ENCODE measurements at places on chromosomes 4 and X.
A peak's percentile ranks its signal among the peaks of the same experiment; 100 is the strongest.

GRCh38 chr4:133151341-133151690 lies 2.2 kb downstream of the PCDH10 start:
- DNase-seq, result peak; percentile 58

GRCh38 chr4:185086053-185086452 lies 57.0 kb upstream of the SLC25A4 start:
- no peak for DNase-seq

- DNase-seq, result no peak
These were observed 85.7 kb upstream of the TBL1X start for GRCh38 chrX:9378980-9379696.

DNA sequence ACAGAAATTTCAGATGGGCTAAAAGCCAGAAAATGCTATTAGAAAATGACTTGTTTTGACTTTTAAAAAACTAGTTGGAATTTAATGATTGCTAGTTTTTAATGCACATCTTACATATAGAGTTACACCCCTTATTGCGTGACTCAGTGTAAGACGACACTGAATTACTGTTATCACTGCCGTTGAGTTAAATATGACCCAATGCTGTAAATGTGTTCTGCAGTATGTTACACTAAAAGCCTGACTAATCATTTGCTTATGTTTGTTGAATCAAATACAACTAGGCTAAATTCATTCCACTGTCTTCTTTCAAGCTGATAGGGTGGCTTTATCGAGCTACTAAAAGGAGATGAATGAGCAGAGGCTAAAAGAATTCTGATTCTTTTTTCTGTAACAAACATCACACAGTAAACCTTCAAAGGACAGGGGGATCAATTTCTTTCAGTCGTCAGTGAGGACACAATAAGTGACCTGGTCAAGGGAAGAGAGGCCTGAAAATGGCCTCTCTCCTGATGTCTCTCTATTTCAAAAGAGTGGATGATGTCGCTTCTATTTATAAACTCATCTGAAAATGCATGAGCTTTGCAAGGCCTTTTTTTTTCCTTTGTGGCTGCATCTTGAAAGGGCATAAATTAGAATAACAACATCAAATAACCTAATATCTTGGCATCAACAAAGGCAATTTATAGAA lies 142.2 kb upstream of the KCNIP4 start:
- no peak for DNase-seq

DNA sequence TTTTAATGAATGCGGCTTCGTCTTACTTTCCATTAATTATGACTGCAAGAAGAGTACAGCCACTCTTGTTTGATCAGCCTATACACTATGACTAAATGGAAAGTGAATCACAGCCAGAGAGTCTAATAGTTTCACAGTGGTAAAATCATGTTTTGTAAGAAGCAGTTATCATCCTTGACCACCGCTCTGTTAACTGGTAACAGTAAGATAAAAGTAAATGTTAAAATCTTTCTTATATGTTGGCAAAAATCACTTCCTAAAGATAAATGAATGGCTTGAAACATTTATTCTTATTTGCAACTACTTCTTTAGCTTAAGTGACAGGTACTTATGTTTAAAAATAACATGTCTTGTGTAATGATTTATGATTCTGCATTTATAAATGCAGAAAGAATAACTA lies 13.2 kb downstream of the GALNT7 start:
- DNase-seq, result no peak

- DNase-seq, result no peak
These were observed 24.7 kb downstream of the TECRL start for GRCh38 chr4:64384237-64385203.

- peak; percentile 42 for DNase-seq
These were observed 2.4 kb upstream of the WDFY3 start for GRCh38 chr4:84968925-84969324.

- DNase-seq, result no peak
These were observed 49.6 kb downstream of the KLHL13 start for GRCh38 chrX:118066867-118067515.

Measured in D341Med (cell line).